Activated CD4-positive, alpha-beta T cell treated with anti-CD3 and anti-CD28 coated beads, Interleukin-2, amount 50 U/mL, for 48 hours (primary cell): ENCODE measurements at places on chromosomes 11 and 22.

GRCh38 chr11:126347751-126348668 is 7.5 kb upstream of the ST3GAL4 start:
- no peak for DNase-seq

GRCh38 chr11:9953994-9954626 is 290.2 kb downstream of the SWAP70 start:
- no peak for DNase-seq

DNA sequence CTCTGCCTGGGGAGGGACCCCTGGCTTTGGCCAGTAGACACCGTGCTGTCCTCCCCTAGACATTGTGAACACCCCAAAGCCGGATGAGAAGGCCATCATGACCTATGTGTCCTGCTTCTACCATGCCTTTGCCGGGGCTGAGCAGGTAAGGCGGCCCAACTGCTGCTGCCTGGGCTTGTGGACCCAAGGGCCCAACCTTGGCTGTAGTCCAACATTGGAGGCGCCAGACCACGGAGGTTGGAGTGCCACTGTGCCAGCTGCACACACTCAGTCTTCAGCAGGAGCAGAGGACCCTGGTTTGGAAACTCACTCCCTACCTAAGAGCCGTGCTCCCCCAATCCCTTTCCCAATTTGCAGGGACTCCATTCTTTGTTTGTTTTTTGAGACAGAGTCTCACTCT is 9.4 kb downstream of the ACTN3 start:
- DNase-seq: no peak

GRCh38 chr11:30902929-30903328 is 316.8 kb upstream of the MPPED2 start:
- no peak for DNase-seq

GRCh38 chr22:24146194-24146616 is 35.1 kb upstream of the SUSD2 start:
- no peak for DNase-seq

GRCh38 chr11:20618083-20618482 is 18.7 kb downstream of the SLC6A5 start:
- DNase-seq: no peak

DNA sequence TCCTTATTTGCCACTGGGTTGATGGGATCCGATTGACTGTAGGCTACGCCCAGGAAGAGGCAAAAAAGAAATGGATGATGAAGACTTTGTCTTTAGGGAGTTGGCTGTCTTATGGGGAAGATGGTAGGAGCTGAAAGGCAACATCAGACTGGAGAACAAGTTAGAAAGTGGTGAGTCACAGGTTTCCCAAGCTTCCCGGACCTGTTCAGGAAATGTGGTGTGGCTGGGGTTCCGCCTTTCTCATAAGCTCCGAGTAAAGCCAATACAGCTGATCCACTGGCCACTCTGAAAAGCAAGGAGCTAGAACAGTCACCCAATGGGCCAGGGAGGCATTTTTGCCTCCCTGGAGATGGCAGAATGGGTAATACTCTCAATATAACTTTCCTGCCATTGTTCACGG is 194.5 kb downstream of the SNX19 start:
- DNase-seq: no peak

GRCh38 chr22:33073989-33074418 is 15.8 kb upstream of the SYN3 start:
- no peak for DNase-seq

GRCh38 chr22:35131525-35132000 is 65.6 kb downstream of the ISX start:
- DNase-seq: no peak

- DNase-seq: no peak
Measured at GRCh38 chr11:15621565-15621964, 506.8 kb downstream of the INSC start.

- DNase-seq: no peak
Measured at GRCh38 chr11:115965767-115966504, 461.7 kb upstream of the CADM1 start.

- peak; percentile 17 for DNase-seq
Measured at GRCh38 chr11:107563702-107564101, 1.8 kb downstream of the ALKBH8 start.

DNA sequence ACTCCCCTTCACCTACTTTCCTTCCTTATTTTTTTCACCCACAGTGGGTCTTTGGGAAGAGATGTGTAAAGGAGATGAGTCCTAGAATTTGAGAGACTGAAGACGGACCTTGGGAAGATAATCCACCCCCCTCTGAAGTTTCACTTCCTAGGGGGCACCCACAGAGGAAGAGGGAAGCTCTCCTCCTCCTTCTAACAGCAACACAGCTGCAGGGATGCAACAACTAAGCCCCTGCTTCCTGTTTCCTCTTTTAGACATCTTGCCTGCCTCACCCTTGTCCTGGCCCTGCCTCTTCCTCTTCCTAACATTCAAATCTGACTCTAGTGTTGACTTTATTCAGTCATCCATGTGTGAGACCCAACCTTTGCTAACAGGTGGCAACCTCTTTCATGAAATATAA is 424.6 kb downstream of the BUD13 start:
- no peak for DNase-seq

GRCh38 chr22:20965888-20966855 is 883 bp upstream of the AIFM3 start:
- no peak for DNase-seq

GRCh38 chr22:21073023-21073422 is 27.3 kb downstream of the LRRC74B start:
- no peak for DNase-seq

- no peak for DNase-seq
Measured at GRCh38 chr22:41000941-41001721, 50.0 kb downstream of the RBX1 start.
